ENCODE measurements at places on chromosomes 5 and 9. TPM values are rescaled to one million over a fixed set of nuclear protein-coding genes. Genes with fewer than 3 reads are reported as not detected.

CACFD1 gene
- polyA plus RNA-seq = 24.8 TPM

HRCT1 gene
- polyA plus RNA-seq = not detected

SH3RF2 gene
- 0.40 TPM for polyA plus RNA-seq

MRNIP gene
- polyA plus RNA-seq = 47.1 TPM

C5orf52 gene
- not detected for polyA plus RNA-seq

PCDHGA5 gene
- 4.3 TPM for polyA plus RNA-seq

OGN gene
- polyA plus RNA-seq = 143 TPM

GDA gene
- 0.31 TPM for polyA plus RNA-seq

IQGAP2 gene
- polyA plus RNA-seq = 15.6 TPM

KIF27 gene
- 24.4 TPM for polyA plus RNA-seq

SCGB3A2 gene
- 1,607 TPM for polyA plus RNA-seq

LCN1 gene
- polyA plus RNA-seq = not detected

DNA sequence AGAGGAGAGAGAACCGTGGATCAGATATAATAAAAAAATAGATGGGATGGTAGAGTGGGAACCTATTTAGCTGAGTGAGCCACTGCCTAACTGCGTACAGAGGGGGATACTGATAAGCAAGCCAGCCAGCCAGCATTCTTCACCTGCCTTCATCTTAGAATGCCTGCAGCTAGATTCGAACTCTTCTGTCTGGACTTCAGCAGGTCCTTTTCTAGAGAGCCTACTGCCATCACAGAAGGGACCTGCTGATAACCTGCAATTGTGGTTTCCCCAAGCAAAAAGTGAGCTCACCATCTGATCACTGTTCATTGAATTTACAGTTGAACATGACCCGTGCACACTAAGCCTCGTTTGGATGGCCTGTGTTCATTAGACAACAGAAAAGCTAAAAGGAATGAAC, 109.4 kb downstream of the CDC42SE2 start:
- DNase-seq = no peak

DNA sequence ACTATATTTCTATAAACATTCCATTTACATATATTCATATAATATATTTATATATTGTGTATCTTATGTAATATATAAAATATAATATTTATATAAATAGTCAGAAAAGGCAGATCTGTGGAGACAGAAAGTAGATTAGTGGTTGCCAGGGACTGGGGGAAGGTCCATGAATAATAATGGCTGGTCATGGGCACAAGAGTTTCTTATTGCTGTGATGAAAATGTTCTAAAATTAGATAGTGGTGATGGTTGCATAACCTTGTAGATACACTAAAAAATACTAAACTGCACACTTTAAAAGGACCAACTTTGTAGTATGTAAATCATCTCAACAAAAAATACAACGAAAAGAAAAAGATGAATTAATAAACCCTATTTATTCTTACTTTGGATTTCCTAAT, 47.3 kb downstream of the NUP155 start:
- no peak for DNase-seq

DNA sequence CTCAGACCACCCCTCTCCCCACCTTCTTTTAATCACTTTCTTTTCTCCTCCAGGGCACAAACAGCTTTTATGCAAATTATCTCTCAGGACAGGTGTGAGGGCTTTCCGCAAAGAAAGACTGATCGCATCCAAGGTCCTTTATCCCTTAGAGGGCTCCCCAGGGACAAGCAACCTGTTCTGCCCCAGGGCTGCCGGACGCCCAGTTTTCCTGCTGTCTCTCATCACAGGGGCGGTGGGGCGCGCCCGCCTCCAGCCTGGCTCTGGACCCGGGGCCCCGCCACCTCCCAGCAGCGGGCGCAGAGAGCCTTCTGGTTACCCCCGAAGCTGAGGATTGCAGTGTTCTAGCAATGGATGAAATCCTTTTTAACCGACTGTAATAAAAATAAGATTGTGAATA, 266.1 kb downstream of the CWC27 start:
- no peak for DNase-seq

DNA sequence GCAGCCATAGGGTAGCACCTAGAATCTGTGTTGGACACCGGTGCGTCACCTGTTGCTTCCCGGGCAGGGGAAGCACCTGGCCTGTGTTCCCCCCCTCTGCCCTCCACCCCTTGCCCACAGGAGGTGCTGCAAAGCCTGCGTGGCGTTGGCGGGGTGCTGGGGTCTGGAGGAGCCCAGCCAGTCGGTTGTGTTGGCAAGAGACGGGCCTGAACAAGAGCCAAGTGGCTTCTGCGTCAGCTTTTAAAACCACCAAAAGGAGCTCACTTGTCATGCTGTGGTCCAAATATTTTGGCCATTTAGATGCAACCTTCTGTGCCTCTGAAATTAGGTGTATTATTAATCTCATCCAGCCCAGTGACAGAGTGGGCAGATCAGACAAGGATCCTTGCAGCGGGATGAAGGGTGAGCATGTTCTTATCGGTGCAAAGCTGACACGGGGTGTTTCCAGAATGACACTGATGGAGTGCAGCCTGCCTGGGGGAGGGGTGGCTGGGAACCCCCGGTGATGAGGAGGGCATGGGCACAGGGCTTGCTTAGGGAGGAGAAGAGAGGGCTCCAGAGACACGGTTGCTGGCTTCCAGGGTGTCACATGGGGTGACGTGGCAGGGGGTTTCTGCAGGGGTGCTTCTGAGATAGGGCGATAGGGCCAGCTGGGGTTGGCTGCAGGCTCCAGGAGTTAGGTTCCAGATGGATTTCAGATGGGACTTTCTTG, 9.7 kb upstream of the RXRA start:
- no peak for DNase-seq

GRCh38 chr5:22835686-22836085, 17.5 kb downstream of the CDH12 start:
- DNase-seq = peak; percentile 13

- no peak for DNase-seq
These were observed 741.4 kb downstream of the TAF11L14 start for GRCh38 chr5:18375641-18376040.

DNA sequence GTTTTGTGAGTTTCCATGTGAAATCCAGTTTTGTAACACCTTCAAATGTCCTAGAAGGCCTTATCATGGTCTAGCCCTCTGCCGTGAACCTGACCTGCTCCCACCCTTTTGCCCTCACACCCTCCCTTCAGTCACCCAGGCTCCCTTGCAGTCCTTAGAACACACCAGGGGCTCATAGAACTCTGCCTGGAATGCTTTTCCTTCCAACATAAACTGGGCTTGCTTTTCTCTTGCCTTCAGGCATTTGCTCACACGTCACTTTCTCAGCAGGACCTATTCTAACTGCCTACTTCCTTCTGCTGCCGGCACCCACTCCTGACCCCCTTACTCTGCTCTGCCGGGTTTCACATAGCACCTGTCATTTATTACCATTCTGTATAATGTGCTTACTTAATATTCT, 111.9 kb downstream of the PDE8B start:
- DNase-seq = no peak

DNA sequence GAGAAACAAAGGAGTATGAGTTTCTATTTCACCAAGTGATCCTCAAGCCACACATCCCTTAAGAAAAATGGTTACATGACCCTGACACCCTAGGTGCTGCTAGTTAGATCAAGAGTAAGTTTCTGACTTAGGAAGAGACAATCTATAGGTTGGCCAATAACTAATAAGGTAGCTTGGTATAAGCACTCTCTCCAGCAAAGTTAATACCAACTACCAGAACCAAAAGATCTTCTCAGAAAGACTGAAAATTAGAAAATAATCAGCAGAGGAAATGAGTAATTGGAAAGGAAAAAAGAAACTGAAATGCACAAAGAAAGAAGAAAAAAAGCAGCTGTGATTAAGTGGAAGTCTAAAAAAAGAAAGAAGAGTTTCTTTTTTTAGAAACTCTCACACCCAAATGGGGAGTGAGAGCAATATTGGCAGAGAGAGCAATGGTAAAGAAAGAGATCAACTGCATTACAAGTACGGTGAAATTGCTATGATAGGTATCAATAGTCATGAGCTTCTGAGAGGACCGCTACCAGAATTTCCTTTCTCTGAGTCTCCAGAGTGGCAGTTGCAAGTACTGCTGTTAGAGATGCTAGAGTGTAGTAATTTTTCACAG, 195.5 kb downstream of the TMEM167A start:
- no peak for DNase-seq

DNA sequence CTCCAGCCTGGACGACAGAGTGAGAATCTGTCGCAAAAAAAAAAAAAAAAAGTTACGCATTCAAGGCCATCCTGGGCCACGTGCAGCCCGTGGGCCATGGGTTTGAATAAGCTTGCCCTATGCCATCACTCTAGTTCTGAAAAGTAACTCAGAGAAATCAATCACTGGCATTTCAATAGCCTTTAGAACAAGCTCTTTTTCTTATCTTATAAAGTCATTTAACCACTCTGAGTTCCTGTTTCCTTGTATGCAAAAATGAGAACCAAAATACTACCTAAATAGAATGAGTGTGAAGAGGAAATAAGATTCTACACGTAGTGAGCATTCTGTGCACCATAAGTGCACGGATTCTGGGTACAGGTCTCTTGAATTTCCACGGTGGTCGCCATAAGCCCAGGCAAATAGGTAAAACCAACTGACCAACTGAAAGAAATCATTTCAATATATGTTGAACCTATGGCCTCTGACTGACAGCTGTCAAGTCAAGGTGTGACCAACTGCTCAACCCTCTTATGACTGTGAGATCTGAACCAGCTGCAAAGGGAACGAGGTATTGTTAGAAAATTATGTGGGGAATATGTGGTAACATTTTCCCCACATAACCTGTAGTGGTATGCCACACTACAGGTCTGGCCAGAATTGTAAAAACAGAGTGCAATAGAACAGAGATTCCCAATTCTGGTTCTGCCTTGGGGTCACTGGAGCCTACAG, 143.9 kb upstream of the LHFPL2 start:
- DNase-seq = no peak

- DNase-seq = no peak
These were observed 811.0 kb downstream of the NR2F1-AS1 start for GRCh38 chr5:92769978-92770377.

DNA sequence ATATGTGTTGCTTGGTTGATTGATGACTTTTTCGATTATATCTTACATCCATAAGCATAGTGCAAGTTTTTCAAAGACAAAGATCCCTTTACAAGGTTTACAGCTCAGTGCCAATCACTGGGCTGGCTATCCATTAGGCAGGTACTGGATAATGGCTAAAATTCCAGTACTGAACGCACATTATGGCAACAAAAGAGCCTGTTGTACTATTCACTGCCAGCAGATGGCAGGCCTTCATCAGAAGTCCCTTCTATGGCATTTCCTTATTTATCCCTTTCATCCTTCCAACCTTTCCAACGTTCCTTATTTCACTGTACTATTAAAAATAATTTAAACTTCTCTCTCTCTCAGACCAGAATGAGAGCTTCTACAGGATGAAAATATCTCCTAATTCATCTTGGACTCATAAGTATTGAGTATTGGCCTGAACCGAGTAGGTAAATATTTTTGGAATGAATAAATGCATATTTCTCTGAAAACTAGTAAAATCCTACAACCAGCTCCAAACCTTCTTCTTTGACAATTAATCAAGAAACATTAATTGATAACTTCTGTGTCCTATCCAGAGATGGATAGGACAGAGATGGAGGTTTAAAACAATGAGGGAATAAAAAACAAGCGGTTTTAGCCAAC, 6.7 kb upstream of the WNT8A start:
- peak; percentile 65 for DNase-seq

- no peak for DNase-seq
These were observed 40.8 kb upstream of the HMHB1 start for GRCh38 chr5:143771189-143771588.

GRCh38 chr9:4442806-4443205, 47.5 kb upstream of the SLC1A1 start:
- no peak for DNase-seq

- no peak for DNase-seq
These were observed 173.0 kb downstream of the MACROH2A1 start for GRCh38 chr5:135225856-135226560.

- no peak for DNase-seq
These were observed 2.6 kb upstream of the PBX3 start for GRCh38 chr9:125744616-125745015.

GRCh38 chr5:151591144-151591819, at the start of gene FAT2:
FAT2 (minus strand) TSS chr5:151591331; CDS start chr5:151568931, 22,400 bp downstream.
- no peak for DNase-seq

- DNase-seq = no peak
These were observed 583.4 kb downstream of the ACTL7B start for GRCh38 chr9:108272349-108272899.

- no peak for DNase-seq
These were observed 2.9 kb upstream of the PTGER4 start for GRCh38 chr5:40676613-40677343.

GRCh38 chr9:83933790-83934189, 12.6 kb upstream of the KIF27 start:
- DNase-seq = peak; percentile 61

DNA sequence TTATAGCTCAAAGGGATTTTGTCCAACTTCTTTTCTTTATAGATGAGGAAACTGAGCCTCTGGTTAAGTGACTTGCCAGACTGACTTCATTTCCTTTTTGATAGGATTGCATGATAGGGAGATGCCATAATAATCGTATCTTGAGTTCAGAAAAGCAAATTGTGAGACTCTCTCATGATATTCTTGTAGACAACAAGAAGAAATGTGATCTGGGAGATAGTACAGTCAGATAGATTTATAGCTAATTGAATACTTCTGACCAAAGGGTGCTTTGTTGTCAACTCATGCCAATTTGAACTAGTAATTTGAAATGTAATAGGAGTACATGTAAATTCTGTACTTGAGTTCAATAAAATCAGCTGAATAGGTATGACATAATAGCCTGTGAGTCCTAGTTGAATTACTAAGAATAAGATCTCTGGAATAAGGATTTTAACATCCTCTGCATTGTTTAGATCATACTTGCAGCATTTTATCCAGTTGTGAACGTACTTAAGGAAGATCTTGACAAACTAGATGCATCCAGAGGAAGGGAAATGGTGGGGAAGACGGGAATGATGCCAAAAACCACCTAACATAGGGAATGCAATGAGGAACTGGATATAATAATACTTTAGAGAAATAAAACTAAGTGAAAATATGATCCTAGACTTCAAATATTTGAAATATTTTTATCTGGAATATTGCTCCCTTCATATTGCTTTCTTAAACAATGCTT, 25.5 kb downstream of the CWC27 start:
- no peak for DNase-seq

GRCh38 chr9:93225417-93225816, 41.5 kb downstream of the WNK2 start:
- DNase-seq = no peak

DNA sequence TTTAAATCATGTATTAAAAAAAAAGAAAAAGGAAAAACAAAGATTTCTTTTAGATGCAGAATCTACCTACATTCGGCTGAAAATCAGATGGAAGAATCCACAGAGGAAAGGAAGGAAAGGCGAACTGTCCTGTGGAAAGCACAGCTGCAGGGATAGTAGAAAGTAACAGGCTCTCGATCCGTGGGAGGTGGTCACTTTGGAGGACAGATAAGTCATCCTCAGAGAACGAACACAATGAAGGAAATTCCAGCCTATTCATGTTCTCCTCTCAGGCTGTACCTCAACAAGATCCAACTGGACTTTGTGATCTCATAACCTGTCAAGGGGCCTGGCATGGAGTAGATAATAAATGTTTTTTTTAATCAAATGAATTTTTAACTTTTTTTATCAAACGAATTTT, 72.8 kb downstream of the NR6A1 start:
- DNase-seq = no peak

All from left lung (tissue), 14 donors.